ENCODE measurements at places on chromosomes 5 and 9. TPM values are rescaled to one million over a fixed set of nuclear protein-coding genes. Genes with fewer than 3 reads are reported as not detected.

Gene CSF2
- total RNA-seq: not detected

Gene SLC1A3
- 71.1 TPM for total RNA-seq

Gene PCDH12
- 4.2 TPM for total RNA-seq

Gene C5orf24
- total RNA-seq: 36.1 TPM

Gene PTCH1
- 14.2 TPM for total RNA-seq

Gene PCDHGA9
- 14.8 TPM for total RNA-seq

Gene C5orf52
- not detected for total RNA-seq

Gene SV2C
- 0.06 TPM for total RNA-seq

Gene SIT1
- 5.2 TPM for total RNA-seq

Gene IARS1
- 81.2 TPM for total RNA-seq

Gene SPINK1
- not detected for total RNA-seq

Gene SURF4
- 241 TPM for total RNA-seq

Gene NIPAL4
- total RNA-seq: not detected

Gene SH3RF2
- 4.2 TPM for total RNA-seq
